ENCODE measurements at places on chromosomes 3 and 15. TPM values are rescaled to one million over a fixed set of nuclear protein-coding genes. Genes with fewer than 3 reads are reported as not detected.
A peak's percentile ranks its signal among the peaks of the same experiment; 100 is the strongest.

DNA sequence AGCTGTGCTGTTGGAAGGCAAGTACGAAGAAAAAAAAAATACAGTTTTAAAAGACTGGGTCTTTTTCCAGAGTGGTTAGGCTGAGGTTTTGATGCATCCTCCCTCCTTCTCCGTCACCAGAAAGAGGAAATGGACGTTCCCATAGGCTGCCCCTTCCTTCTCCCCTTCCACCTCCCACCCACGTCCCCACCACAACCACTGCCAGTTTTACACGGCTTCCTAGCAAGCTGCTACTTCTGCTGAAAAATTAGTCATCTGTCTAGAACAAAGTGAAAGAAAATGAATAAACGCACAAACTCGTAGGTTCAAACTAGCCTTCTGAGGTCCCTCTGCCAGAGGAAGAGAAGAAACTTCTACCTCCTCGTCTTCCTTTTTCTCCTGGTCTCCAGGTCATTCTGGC is 71.6 kb upstream of the RPL35A start:
- peaks cover 37% of the 10 kb centered on the region for H3K36me3 ChIP-seq
- DNase-seq: no peak
- H3K4me3 ChIP-seq: no peak overlapping the region
- peak overlapping the region; percentile 34 for H3K27ac ChIP-seq
- H3K4me1 ChIP-seq: peaks cover 7% of the 10 kb centered on the region

GRCh38 chr3:143855183-143855582 is 6.9 kb upstream of the SLC9A9 start:
- DNase-seq: no peak
- no peaks in the 10 kb centered on the region for H3K4me1 ChIP-seq
- H3K4me3 ChIP-seq: no peak overlapping the region
- no peaks in the 10 kb centered on the region for H3K36me3 ChIP-seq
- H3K27ac ChIP-seq: no peak overlapping the region
- H3K27me3 ChIP-seq: no peaks in the 10 kb centered on the region

- peaks cover 8% of the 10 kb centered on the region for H3K27me3 ChIP-seq
- no peak for DNase-seq
- H3K27ac ChIP-seq: no peak overlapping the region
- H3K4me3 ChIP-seq: no peak overlapping the region
Measured at GRCh38 chr15:70093481-70094319, 4.0 kb downstream of the TLE3 start.

Gene DHFR2
- total RNA-seq: 3.9 TPM

GRCh38 chr3:15542614-15543013 is 21.1 kb upstream of the COLQ start:
- H3K36me3 ChIP-seq: no peaks in the 10 kb centered on the region
- H3K27ac ChIP-seq: no peak overlapping the region
- no peak overlapping the region for H3K4me3 ChIP-seq
- H3K27me3 ChIP-seq: no peaks in the 10 kb centered on the region
- H3K4me1 ChIP-seq: peaks cover 14% of the 10 kb centered on the region

- no peak overlapping the region for H3K27ac ChIP-seq
- no peaks in the 10 kb centered on the region for H3K27me3 ChIP-seq
- no peaks in the 10 kb centered on the region for H3K36me3 ChIP-seq
- no peaks in the 10 kb centered on the region for H3K4me1 ChIP-seq
- H3K4me3 ChIP-seq: no peak overlapping the region
- DNase-seq: no peak
Measured at GRCh38 chr3:152817400-152817799, 17.5 kb upstream of the P2RY1 start.

Gene WNT5A
- not detected for total RNA-seq

- H3K27ac ChIP-seq: no peak overlapping the region
- no peak for DNase-seq
- peaks cover 9% of the 10 kb centered on the region for H3K4me1 ChIP-seq
- H3K36me3 ChIP-seq: no peaks in the 10 kb centered on the region
Measured at GRCh38 chr3:23743141-23743784, 62.5 kb upstream of the UBE2E1 start.

Gene GMNC
- total RNA-seq: not detected

- no peak overlapping the region for H3K27ac ChIP-seq
- no peak for DNase-seq
- peaks cover 3% of the 10 kb centered on the region for H3K4me1 ChIP-seq
- no peak overlapping the region for H3K4me3 ChIP-seq
- no peaks in the 10 kb centered on the region for H3K36me3 ChIP-seq
- H3K27me3 ChIP-seq: peaks cover 3% of the 10 kb centered on the region
Measured at GRCh38 chr3:122004991-122005565, 17.0 kb downstream of the ILDR1 start.

Gene FAIM
- total RNA-seq: 7.6 TPM

DNA sequence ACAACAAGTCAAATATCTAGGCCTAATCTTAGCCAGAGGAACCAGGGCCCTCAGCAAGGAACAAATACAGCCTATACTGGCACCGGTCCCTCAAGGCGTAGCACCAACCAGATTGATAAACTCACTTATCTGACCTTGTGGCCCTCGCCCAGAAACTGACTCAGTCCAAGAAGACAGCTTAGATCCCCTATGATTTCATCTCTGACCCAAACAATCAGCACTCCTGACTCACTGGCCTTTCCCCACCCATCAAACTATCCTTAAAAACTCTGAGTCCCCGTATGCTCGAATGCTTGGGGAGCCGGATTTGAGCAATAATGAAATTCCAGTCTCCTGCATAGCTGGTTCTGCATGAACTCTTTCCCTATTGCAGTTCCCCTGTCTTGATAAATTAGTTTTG is 1.6 kb upstream of the SORD start:
- no peak overlapping the region for H3K27ac ChIP-seq
- no peaks in the 10 kb centered on the region for H3K27me3 ChIP-seq
- DNase-seq: no peak
- H3K4me3 ChIP-seq: no peak overlapping the region
- H3K4me1 ChIP-seq: peaks cover 19% of the 10 kb centered on the region

- H3K4me1 ChIP-seq: peaks cover 31% of the 10 kb centered on the region
- no peak overlapping the region for H3K27ac ChIP-seq
- H3K27me3 ChIP-seq: peaks cover 2% of the 10 kb centered on the region
- no peaks in the 10 kb centered on the region for H3K36me3 ChIP-seq
Measured at GRCh38 chr15:64048781-64049460, 2.6 kb upstream of the DAPK2 start.

GRCh38 chr3:113948015-113948917 is 453 bp downstream of the ZDHHC23 start:
- H3K4me1 ChIP-seq: peaks cover 13% of the 10 kb centered on the region
- no peaks in the 10 kb centered on the region for H3K27me3 ChIP-seq
- H3K4me3 ChIP-seq: peak overlapping the region; percentile 87
- no peaks in the 10 kb centered on the region for H3K36me3 ChIP-seq
- H3K27ac ChIP-seq: no peak overlapping the region

- H3K4me1 ChIP-seq: peaks cover 35% of the 10 kb centered on the region
- no peak overlapping the region for H3K4me3 ChIP-seq
- DNase-seq: no peak
- H3K36me3 ChIP-seq: no peaks in the 10 kb centered on the region
- no peak overlapping the region for H3K27ac ChIP-seq
Measured at GRCh38 chr3:66478960-66479359, 21.9 kb downstream of the LRIG1 start.

- H3K4me3 ChIP-seq: no peak overlapping the region
- DNase-seq: peak; percentile 73
- peaks cover 59% of the 10 kb centered on the region for H3K36me3 ChIP-seq
- no peaks in the 10 kb centered on the region for H3K27me3 ChIP-seq
Measured at GRCh38 chr3:18389108-18389733, 35.9 kb downstream of the SATB1 start.

Gene ACOX2
- total RNA-seq: not detected

- no peaks in the 10 kb centered on the region for H3K36me3 ChIP-seq
- no peaks in the 10 kb centered on the region for H3K27me3 ChIP-seq
- H3K4me1 ChIP-seq: no peaks in the 10 kb centered on the region
- no peak overlapping the region for H3K4me3 ChIP-seq
- H3K27ac ChIP-seq: no peak overlapping the region
- DNase-seq: no peak
Measured at GRCh38 chr15:96889734-96890480, 559.4 kb downstream of the NR2F2 start.

Gene QTRT2
- 30.1 TPM for total RNA-seq

Gene COL6A5
- not detected for total RNA-seq

DNA sequence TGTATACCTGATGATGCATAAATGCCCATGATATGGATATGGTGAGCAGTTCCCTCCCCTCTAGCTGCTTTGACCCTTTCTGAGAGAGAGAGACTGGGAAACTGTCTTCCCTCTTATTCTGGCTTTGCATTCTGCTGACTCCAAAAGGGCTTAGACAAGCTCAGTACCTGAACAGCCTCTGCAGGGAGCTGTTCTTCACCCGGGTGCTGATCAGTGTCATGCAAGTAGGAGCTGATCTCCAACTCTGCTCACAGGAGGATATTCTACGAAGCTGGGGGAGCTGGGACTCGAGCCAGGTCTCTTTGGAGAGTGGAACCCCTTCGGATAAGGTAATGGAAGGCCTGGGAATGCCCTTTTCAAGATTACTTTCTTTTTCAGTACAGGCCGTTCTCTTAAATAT is 237.1 kb downstream of the RYR3 start:
- H3K27ac ChIP-seq: no peak overlapping the region
- no peaks in the 10 kb centered on the region for H3K4me1 ChIP-seq
- H3K36me3 ChIP-seq: no peaks in the 10 kb centered on the region
- no peaks in the 10 kb centered on the region for H3K27me3 ChIP-seq
- no peak for DNase-seq
- no peak overlapping the region for H3K4me3 ChIP-seq

Gene FGD5
- not detected for total RNA-seq

Gene KBTBD13
- not detected for total RNA-seq

DNA sequence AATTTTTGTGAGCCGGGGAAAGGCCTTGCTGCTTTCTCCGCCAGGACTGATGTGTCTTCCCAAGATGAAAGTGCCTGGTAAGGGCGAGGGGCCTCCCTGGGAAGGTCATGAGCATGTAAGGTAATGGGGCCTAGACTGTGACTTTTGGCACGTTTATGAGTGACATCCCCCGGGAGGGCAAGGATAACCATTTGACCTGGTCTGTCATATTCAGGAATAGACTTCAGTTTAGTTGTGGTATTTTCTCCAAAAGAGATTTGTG is 631 bp upstream of the CNBP start:
- H3K4me3 ChIP-seq: peak overlapping the region; percentile 82
- peaks cover 38% of the 10 kb centered on the region for H3K4me1 ChIP-seq
- peak overlapping the region; percentile 93 for H3K27ac ChIP-seq
- peaks cover 3% of the 10 kb centered on the region for H3K36me3 ChIP-seq

Gene GOLGB1
- 61.1 TPM for total RNA-seq

- H3K4me3 ChIP-seq: no peak overlapping the region
- H3K27me3 ChIP-seq: no peaks in the 10 kb centered on the region
- peaks cover 11% of the 10 kb centered on the region for H3K4me1 ChIP-seq
Measured at GRCh38 chr15:90106522-90107117, 4.4 kb upstream of the IDH2 start.

DNA sequence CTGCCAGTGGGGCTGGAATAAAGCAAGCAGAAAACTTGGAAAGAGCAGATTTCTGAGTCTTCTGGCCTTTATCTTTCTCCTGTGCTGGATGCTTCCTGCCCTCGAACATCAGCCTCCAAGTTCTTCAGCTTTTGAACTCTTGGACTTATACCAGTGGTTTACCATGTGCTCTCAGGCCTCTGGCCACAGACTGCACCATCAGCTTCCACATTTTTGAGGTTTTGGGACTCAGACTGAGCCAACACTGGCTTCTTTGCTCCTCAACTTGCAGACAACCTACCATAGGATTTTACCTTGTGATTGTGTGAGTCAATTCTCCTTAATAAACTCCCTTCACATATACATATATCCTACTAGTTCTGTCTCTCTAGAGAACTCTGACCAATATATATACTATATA is 706.6 kb downstream of the NR2F2 start:
- no peaks in the 10 kb centered on the region for H3K27me3 ChIP-seq
- no peak overlapping the region for H3K27ac ChIP-seq
- H3K36me3 ChIP-seq: no peaks in the 10 kb centered on the region
- H3K4me3 ChIP-seq: no peak overlapping the region
- H3K4me1 ChIP-seq: no peaks in the 10 kb centered on the region

Gene UCN2
- not detected for total RNA-seq

DNA sequence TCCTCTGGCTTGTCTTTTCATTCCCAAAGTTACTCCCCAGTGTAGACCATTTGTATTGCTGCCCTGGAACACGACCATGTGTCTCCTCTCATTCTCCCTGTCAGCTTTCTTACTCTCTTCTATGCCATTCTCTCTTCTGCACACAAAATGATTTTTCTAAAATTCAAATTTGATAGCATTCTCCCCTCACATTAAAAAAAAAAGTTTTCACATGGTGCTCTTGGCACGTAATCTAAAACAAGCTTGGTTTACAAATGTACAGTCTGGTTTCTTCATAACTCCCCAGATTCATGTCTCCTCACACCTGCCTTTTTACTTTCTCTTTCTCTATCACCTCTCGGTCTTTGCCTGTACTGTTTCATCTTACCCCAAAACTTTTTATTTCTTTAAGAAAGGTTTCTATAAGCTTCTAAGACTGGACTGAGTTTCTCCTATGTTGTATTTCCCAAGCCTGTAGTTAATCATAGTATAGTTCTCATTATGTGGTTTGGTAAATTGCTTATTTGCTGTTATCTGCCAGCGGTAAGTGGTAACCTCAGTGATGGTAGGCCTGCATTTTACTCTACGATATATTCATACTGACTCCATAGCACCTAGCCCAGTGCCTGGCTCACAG is 31.2 kb downstream of the BCHE start:
- no peak for DNase-seq
- H3K4me1 ChIP-seq: no peaks in the 10 kb centered on the region
- H3K4me3 ChIP-seq: no peak overlapping the region
- H3K27me3 ChIP-seq: no peaks in the 10 kb centered on the region

- no peak for DNase-seq
- no peaks in the 10 kb centered on the region for H3K36me3 ChIP-seq
- H3K27ac ChIP-seq: no peak overlapping the region
- no peaks in the 10 kb centered on the region for H3K4me1 ChIP-seq
Measured at GRCh38 chr3:62084558-62084957, 288.8 kb downstream of the FEZF2 start.

- H3K4me1 ChIP-seq: peaks cover 3% of the 10 kb centered on the region
- no peak overlapping the region for H3K4me3 ChIP-seq
- H3K27me3 ChIP-seq: no peaks in the 10 kb centered on the region
- no peaks in the 10 kb centered on the region for H3K36me3 ChIP-seq
- no peak overlapping the region for H3K27ac ChIP-seq
Measured at GRCh38 chr3:110738531-110738930, 333.1 kb upstream of the NECTIN3 start.

Data from natural killer cell (primary cell).